ENCODE measurements at places on chromosomes 7 and 10.

DNA sequence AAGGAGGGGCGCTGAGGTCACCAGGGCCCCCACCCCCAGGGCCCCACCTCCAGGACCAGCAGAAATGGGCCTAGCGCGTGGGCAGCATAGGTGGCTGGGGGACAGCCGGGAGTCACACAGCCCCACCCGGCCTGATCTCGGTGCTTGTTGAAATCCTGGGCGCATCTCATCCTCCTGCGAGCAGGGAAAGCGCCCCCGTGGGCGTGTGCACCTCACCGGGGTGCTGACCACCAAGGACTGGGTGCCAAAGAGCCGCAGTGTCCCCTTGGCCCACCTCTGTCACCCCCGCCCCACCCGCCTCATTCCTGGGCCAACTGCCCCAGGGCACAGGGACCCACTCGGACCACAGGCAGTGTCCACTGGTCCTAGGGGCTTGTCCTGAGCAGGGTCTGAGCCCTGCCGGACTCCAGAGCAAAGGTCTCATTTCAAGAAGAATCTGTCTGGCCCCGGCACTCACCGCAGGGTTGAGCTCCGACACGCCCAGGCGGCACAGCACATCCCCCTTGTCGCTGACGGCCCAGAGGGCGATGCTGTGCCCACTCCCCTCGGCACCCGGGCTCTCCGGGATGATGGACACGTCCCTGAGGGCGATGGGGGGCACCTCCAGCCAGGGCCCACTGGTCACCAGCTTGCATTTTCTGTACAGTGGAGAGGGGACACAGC is 11.4 kb downstream of the BHLHA15 start:
- no peak for DNase-seq

- DNase-seq, result no peak
These were observed 29.1 kb upstream of the LBX1 start for GRCh38 chr10:101258179-101258885.

- no peak for DNase-seq
These were observed 8.0 kb upstream of the ALDH18A1 start for GRCh38 chr10:95664543-95664942.

- no peak for DNase-seq
These were observed 182.0 kb downstream of the TCERG1L start for GRCh38 chr10:131129544-131129943.

GRCh38 chr10:21870849-21871248 is 132.7 kb downstream of the DNAJC1 start:
- no peak for DNase-seq

GRCh38 chr7:138378741-138379559 is 81.1 kb upstream of the TRIM24 start:
- no peak for DNase-seq

DNA sequence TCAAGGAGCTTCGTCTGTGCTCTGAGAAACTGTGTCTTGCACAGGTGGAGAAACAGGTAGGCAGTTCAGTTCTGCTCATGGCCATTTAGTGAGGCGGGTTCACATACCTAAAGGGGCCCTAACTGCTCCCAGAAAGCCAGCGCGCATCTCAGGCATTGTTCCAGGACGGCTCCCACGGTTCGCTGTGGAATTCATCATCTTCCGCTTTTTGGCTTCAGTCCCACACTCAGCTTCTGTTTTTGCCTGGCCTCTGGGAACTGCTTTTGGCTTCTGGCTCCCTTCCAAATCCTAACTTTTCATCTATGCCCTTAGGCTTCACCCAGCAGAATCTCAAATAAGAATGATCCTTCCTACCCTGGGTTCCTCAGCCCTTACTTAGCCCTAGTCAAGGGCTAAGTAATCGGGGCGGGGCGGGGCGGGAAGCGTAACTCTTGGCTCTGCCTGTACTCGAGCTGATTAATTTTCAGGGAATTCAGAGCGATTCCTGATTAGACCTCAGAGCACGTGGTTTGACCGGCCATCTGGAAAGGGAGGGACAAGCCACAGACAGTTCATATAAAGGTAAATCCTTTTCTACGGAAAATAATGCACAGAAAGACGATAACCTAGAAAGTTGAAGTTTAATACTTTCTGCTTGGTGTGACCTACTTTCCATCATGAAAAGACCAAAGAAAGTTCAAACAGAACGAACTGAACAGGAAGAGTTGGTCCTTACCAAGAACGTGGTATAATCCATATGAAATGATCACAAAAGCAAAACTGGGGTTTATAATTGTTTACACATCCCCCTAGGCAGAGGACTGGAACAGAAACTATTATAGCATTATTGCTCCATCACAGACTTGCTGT is 105.7 kb downstream of the ST8SIA6 start:
- DNase-seq, result peak; percentile 78

- no peak for DNase-seq
These were observed 83.7 kb downstream of the DIP2C start for GRCh38 chr10:605632-606325.

- no peak for DNase-seq
These were observed 4.6 kb downstream of the TECTB start for GRCh38 chr10:112287844-112288243.

Measured in sciatic nerve (tissue), 2 donors.